ENCODE measurements at places on chromosomes 6 and 20.
A peak's percentile ranks its signal among the peaks of the same experiment; 100 is the strongest.

DNA sequence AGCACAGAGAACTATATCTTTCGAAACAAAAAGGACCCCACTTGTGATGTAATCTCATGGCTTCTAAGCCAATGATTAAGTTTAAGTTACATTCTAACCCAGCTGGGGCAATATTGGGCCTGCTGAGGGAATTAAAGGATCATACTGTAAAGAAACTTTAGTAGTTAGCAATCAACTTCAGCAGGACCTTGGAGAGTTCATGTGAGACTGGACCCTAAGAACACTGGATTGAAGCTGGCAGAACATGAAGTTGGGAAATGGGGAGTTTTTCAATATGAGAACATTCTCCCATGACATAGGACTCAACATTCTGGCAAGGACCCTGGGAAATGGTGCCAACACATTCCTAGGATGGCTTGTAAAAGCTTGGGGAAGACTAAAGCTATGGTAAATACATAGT is 516.2 kb downstream of the PKHD1 start:
- DNase-seq, result no peak

DNA sequence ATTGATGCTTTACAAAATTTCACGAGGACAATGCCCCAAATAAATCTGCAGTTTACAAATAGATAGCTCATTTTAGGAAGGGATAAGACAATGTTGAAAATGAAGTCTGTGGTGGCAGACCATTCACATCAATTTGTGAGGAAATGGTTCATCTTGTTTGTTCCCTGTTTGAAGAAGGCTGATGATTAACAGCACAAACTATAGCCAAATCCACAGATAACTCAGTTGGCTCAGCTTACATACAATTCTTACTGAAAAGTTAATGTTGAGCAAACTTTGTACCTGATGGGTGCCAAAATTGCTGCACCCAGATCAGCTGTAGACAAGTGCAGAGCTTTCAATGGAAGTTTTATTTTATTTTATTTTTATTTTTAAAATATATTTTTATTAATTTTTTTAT is 763.9 kb downstream of the DOK5 start:
- DNase-seq, result no peak

- no peak for DNase-seq
Observed at GRCh38 chr20:60634491-60635172, 617.4 kb upstream of the CDH4 start.

GRCh38 chr6:127462376-127462775 is 3.2 kb upstream of the KIAA0408 start:
- peak; percentile 47 for DNase-seq

DNA sequence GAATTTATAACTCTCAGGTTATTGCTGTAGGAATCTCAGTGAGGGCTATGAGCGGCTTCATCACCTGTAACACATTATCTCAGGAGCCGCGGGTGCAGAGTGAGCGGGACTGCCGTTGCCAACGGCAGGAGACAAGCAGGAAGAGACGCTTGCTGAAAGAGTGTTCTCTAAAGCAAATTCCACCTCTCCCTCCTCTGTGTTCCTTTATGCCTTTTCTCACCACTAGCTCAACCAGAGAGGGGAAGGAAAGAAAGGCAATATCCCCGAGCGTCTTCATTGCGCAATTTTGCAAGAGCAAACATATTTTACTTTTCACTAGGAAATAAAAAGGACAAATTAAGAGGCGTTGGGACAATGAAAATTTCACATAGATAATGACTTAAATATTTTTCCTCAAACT is 185.2 kb upstream of the EXOC2 start:
- DNase-seq, result peak; percentile 57

DNA sequence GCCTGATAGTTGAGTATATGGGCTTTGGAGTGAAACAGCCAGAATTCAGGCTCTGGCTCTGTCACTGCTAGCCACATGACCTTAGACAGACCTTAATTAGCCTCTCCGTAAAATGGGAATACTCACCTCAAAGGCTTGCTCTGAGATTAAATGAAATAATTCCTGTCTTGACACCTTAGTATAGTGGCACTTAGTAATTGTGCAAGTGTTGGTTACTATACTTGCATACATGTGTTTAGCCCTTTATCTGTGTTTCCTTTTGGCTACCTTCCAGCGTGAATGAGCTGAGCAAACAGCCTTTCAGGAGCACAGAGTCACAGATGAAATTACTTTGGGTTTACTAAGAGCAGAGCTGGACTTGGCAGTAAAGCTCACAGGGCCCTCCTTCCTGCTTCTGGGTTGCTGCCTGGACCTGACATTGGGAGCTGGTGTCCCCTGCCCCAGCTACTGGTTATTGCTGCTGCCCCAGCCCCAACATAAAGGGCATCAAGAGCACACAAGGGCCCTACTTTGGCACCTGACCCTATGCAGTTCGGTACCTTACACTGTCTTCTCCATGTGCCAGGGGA is 32.8 kb downstream of the CD164 start:
- peak; percentile 42 for DNase-seq

GRCh38 chr6:124769811-124770544 is 192.3 kb upstream of the RNF217 start:
- no peak for DNase-seq

- no peak for DNase-seq
Observed at GRCh38 chr6:40788661-40789655, 201.8 kb upstream of the LRFN2 start.

DNA sequence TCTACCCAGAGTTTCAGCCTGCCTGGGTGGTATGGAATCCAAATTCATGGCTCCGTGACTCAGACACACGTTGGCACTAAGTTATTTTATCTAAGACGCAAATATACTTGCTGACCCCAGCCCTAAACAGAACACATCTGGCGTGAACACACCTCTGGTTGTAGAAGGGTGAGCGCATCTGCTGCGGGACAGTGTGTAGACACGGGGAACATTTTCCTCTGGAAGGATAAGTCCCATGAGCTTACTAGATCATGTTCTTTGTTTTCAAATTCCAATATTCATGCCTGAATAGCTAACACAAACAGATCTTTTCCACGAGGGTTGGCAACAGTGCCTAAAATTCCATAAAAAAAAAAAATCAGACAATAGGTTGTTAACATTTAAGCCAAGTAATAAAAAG is 87.8 kb downstream of the TMEM170B start:
- no peak for DNase-seq

DNA sequence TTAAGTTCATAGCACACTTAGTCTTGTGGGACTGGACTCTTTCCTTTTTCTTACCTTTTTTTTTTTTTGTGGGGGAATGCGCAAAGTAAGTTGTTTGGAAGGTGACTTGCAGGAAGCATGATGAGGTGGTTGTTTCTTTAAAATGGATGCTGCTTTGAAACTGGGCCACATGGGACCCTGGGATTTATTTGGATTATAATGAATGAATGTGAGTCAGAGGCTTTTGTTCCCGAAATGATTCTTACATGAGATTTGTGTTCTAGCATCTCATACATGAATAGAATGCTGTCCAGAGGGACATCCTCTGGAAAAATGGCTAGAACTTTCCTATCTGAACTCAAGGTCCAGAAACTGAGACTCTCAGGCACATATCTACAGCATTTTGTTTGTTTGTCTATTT is 236.6 kb upstream of the RNF24 start:
- DNase-seq, result no peak

GRCh38 chr6:109308018-109308492 is 74.2 kb downstream of the CD164 start:
- DNase-seq, result no peak

- no peak for DNase-seq
Observed at GRCh38 chr20:47814632-47815415, 29.5 kb upstream of the SULF2 start.

- no peak for DNase-seq
Observed at GRCh38 chr20:36950414-36951197, 902 bp downstream of the SAMHD1 start.

GRCh38 chr6:8844968-8845367 is 409.6 kb upstream of the SLC35B3 start:
- no peak for DNase-seq

DNA sequence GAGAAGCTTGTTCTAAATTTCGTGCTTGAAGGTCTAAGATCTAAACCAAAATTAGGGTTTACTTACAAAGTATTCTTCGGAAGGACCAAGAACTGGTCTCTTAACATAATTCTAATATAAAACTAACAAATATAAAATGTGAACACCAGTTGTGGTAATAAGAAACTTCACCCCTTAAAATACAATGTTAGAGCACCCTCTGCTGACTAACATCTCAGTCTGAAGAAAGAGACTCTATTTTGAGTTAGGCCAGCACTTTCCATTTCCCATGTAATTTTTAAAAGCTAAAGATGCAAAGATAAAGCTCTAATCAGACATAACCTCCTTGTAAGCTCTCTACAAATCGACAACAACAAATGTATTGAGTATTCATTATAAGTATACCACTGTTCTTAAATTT is 24.6 kb downstream of the ATG5 start:
- peak; percentile 54 for DNase-seq

GRCh38 chr6:169490830-169491229 is 211.0 kb downstream of the WDR27 start:
- DNase-seq, result no peak

DNA sequence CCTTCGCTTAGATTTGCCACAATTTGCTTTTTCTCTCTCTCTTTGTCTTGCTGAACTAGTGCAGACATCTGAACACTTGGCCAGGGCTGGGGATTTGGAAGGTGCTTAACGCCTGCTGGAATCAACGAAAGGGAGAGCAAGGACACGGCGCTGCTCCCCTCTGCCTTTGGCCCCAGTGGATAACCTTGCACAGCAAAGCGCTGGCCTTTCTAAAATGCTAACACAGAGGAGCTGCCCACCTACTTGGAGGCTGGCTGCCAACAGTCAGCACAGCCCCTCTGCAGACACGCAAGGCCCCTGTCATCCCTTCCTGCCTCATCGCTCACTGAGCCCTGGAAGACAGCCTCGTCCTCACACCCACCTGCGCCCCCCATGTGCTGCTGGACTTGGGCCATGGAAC is 37.5 kb downstream of the C20orf203 start:
- no peak for DNase-seq

Measured in T47D (cell line).